Right lung (tissue), 10 donors: ENCODE measurements at places on chromosomes 4 and X. TPM values are rescaled to one million over a fixed set of nuclear protein-coding genes. Genes with fewer than 3 reads are reported as not detected.

DNA sequence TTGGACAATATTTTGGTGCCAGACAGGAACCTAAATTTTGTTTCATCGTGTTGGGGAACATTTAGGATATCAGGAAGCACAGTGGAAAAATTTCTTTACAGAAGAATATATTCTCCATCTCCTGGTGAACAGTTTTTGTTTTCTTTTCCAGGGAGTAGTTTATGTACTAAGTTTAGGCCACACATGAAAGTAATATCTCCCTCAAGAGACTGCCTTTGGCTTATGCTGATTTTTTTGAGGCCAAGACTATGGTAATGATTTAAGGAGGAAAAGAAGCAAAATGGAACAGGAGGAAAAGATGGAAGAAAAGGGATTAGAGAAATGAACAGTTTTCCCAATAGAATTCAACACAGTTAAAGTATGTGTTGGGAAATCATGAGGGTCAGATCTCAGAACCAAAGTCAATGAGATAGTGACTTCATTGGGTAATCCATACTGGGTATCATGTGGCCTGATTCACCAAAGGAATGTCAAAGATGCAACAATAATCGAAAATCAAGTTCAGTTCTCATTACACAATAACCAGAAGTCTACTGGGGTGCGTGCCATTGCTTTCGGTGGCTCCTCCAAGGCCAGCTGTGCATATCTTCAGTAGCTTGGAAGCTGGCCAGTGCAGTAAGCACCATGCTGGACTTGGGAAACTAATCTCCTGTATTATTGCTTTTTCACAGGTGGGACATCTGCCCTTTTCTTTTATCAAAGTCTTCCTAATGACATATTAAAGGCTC is 234.8 kb downstream of the COL25A1 start:
- DNase-seq: no peak

DNA sequence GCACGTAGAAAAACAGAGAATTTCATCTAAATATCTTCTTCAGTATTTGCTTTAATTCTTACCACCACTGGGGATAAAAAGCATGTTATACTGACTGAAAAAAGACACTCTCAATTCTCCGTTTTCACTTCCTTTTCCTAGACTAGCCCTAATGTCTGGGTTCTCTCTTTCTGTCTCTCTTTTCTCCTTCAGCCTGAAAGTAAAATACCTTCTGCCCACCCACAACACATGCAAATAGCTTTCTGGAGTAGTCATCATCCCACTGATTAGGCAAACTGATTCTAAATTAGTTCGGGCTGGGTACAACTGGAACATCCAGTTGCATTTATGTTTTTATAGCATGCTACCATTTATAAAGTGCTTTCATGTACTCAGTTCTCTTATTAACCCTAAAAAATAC is 142.4 kb upstream of the ANKRD50 start:
- DNase-seq: no peak

GRCh38 chrX:148632444-148632843 is 132.0 kb downstream of the AFF2 start:
- DNase-seq: no peak

GRCh38 chr4:184575306-184575705 is 73.9 kb downstream of the CASP3 start:
- DNase-seq: no peak

DNA sequence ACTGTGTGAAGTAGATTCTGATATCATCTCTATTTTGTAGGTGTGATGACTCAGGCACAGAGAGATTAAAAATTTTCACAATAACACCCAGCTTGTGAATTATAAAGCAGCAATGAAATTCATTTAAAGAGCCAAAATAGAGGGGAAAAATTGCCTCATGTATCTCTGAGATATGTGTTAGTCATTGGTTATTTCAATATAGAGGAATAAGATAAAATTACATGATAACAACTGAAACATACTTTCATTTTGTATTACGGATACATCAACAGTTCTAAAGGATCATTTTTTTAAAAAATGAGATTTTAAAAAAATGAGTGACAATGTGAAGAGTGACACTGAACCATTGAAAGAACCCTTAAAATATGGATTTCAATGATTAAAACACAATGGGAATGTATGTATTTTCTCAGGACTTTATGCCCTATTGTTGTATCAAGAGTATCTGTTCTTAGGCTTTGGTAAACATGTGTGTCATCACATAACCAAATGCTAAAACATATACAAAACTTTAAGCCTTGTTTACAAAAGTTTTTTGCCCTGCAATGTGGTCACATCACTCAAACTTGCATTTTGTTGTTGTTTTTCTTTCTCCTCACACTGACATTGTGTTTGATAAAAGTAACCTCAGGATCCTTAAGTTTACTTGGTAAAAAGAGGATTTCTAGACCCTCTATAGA is 221.3 kb downstream of the ANTXR2 start:
- DNase-seq: no peak

DNA sequence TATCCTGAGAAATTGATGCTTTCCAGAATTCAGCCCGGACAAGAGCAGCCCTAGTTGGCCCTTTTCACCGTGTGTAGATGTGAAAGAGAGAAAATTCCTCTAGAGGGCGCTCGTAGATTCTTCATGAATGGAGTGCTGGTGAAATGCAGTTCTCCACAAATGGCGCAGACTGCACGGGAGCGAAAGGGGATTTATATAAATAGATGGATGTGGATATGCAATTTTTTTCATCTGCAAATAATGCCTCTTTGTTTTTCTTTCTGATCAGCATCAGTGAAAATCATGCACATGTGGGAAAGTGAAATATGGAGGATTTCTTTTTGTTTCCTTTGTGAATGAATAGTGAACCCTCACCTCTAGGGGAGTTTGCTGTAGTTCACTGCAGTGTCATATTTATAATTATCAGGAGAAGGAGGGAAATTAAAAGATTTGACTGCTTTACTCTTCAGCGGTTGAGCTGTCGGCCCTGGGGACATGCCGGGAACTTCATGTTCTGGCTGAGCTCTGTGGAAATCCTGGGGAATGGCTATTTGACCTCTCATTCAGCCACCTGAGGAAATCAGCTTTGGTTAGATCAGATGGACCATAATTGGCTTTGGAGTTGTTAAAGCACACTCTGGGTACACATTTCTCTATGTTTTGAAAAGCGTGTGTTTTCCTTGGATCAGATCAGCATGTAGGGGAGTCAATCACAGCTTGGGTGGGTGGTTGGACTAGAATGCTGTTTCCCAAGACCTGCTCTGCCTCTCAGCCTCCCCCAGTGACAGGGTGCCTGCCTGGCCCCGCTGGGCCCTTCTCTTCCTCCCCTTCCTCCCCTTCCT is 115.0 kb upstream of the SHISA3 start:
- peak; percentile 82 for DNase-seq

- DNase-seq: no peak
These were observed 1.2 kb downstream of the IL15 start for GRCh38 chr4:141637565-141637964.

Gene LRCH2
- 10.9 TPM for polyA plus RNA-seq

Gene DCAF4L1
- polyA plus RNA-seq: 0.13 TPM

Gene FOXP3
- 0.69 TPM for polyA plus RNA-seq

Gene NDUFB11
- polyA plus RNA-seq: 83.5 TPM

Gene EVC2
- polyA plus RNA-seq: 10.2 TPM
